ENCODE measurements at places on chromosomes 6 and 20.
A peak's percentile ranks its signal among the peaks of the same experiment; 100 is the strongest.

DNA sequence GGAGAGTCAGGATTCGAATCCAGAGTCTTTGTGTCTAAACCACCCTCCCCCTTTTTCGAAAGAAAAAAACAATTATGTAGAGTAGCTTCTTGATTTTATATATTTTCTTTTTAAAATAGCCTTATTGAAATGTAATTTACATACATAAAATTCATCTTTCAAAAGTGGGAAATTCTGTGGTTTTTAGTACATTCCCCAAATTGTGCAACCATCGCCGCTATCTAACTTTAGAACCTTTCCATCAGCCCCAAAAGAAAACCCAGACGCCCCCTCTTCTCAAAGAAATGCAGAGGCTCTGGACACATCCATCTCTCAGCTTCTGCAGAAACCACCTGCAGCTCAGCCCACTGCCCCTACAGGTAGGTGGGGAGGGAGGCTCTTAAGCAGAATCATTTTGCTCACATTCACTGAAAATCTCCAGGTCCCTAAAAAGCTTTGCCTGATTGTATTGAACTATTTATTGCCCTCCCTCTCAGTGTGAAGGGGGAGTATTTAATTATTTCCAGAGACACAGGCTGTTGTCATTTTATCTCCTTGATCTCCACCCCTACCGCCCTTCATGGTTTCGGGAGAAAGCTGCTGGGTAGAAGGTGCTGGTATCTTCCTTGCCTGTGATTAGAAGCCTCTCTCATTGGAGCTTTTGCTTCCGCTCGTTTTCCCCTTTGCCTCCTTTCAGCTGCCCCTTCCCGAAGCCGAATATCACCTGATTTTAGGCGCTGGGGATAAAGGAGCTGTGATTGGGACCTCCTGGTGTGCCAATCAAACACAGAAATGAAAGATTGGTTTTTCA is 68.7 kb upstream of the KCNG1 start:
- peaks cover 30% of the 10 kb centered on the region for H3K4me1 ChIP-seq
- no peak for DNase-seq
- no peaks in the 10 kb centered on the region for H3K27me3 ChIP-seq
- no peaks in the 10 kb centered on the region for H3K36me3 ChIP-seq
- peak overlapping the region; percentile 22 for H3K4me3 ChIP-seq

DNA sequence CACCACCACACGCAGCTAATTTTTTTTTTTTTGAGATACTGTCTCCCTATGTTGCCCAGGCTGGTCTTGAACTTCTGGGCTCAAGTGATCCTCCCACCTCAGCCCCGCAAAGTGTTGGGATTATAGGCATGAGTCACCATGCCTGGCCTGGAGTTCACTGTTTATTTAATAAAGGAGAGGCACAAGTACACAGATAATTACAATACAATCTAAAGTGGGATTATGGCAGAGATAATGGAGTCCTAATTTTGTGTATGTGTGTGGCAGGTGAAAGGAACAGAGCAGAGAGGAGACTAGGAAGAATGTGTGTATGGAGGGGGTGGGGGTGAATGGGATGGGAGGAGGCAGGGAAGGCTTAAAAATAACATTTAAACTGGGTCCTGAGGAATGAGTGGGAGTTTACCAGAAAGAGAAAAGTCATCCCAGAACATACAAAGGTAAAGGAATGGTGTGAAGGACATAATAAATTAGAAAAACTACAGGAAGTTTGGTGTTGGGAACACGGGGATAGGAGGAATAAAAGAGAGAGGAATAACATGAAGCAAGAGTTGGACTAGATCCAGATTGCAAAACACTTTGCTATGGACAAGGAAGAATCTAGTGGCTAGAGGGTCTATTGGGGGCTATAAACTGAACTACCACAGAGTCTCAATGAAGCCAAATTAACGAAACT is 4.4 kb downstream of the NCOA5 start:
- no peaks in the 10 kb centered on the region for H3K36me3 ChIP-seq
- peak overlapping the region; percentile 48 for H3K27ac ChIP-seq
- DNase-seq, result no peak
- peaks cover 34% of the 10 kb centered on the region for H3K4me1 ChIP-seq
- no peaks in the 10 kb centered on the region for H3K27me3 ChIP-seq

DNA sequence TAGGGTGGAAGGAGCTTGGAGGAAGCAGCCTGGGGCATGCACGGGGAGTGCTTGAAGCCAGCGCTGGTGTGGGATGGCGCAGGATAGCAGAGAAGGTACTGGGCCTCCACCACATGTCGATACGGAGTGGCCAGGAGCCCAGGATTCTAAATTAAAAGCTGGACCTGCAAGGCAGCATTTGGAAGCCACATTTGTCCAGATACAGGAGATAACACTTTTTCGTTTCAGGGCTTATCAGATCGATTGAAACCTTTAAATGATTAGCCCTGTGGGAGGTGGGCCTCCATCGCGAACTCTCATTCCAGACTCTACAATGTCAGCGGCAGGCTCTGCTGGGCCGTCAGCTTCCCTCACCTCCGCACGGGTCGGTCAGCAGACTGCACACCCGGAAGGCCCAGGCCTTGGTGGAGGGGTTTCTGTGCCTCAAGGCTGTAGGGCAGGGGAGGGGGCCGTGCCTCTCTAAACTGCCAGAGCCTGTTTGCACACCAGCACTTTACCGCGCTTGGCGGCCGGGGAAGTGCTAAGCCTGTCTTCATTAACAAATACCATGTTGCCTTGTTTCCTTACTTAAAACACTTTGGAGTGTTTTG is 17.9 kb downstream of the EDN3 start:
- H3K27me3 ChIP-seq, result peaks cover 24% of the 10 kb centered on the region
- H3K27ac ChIP-seq, result peak overlapping the region; percentile 96

- no peaks in the 10 kb centered on the region for H3K36me3 ChIP-seq
- H3K4me3 ChIP-seq, result peak overlapping the region; percentile 68
- peaks cover 2% of the 10 kb centered on the region for H3K4me1 ChIP-seq
- peaks cover 50% of the 10 kb centered on the region for H3K27me3 ChIP-seq
- no peak for DNase-seq
- H3K27ac ChIP-seq, result peak overlapping the region; percentile 94
These were observed 8.3 kb upstream of the AVP start for GRCh38 chr20:3092611-3093379.

- no peaks in the 10 kb centered on the region for H3K27me3 ChIP-seq
- no peaks in the 10 kb centered on the region for H3K4me1 ChIP-seq
- H3K27ac ChIP-seq, result peak overlapping the region; percentile 71
- H3K4me3 ChIP-seq, result no peak overlapping the region
- DNase-seq, result no peak
These were observed 102.2 kb downstream of the SLC24A3 start for GRCh38 chr20:19314621-19315020.

- H3K4me1 ChIP-seq, result no peaks in the 10 kb centered on the region
- DNase-seq, result no peak
- H3K27me3 ChIP-seq, result no peaks in the 10 kb centered on the region
- H3K4me3 ChIP-seq, result no peak overlapping the region
- H3K36me3 ChIP-seq, result peaks cover 4% of the 10 kb centered on the region
These were observed 93.8 kb upstream of the IMPG1 start for GRCh38 chr6:76166297-76166696.

- H3K4me3 ChIP-seq, result no peak overlapping the region
- H3K27me3 ChIP-seq, result peaks cover 3% of the 10 kb centered on the region
These were observed 35.0 kb upstream of the SGK1 start for GRCh38 chr6:134352786-134353480.

DNA sequence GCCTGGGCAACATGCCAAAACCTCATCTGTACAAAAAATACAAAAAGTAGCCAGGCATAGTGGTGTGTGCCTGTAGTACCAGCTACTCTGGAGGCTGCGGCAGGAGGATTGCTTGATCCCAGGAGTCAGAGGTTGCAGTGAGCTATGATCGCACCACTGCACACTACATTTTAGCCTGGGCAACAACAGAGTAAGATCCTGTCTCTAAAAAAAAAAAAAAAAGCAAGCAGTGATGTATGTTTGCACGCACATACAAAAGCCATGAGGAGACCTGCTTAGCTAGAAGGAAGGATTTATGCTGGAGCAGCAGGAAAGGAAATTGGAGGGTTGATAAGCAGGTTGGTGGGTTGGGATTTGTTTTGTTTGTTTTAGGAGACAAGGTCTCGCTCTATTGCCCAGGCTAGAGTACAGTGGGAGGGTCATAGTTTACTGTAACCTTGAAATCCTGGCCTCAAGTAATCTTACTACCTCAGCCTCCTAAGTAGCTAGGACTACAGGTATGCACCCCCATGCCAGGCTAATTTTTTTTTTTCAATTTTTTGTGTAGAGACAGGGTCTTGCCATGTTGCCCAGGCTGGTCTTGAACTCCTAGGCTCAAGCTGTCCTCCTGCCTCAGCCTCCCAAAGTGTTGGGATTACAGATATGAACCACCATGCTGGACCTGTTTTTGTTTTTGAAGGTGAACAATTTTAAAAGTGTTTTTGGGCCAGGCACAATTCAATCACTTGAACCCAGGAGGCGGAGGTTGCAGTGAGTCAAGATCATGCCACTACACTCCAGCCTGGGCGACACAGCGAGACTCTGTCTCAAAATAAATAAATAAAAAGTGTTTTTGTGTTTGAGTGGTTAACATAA is 4.0 kb downstream of the ZSWIM3 start:
- no peak for DNase-seq
- no peak overlapping the region for H3K27ac ChIP-seq
- peaks cover 16% of the 10 kb centered on the region for H3K4me1 ChIP-seq
- no peaks in the 10 kb centered on the region for H3K27me3 ChIP-seq

All from progenitor cell of endocrine pancreas (in vitro differentiated cells).